ENCODE measurements at places on chromosomes 3 and 15. TPM values are rescaled to one million over a fixed set of nuclear protein-coding genes. Genes with fewer than 3 reads are reported as not detected.

Gene CKMT1A
- not detected for total RNA-seq

Gene FANCD2OS
- not detected for total RNA-seq

Gene DNAJB11
- total RNA-seq, result 76.6 TPM

Gene CMTM8
- total RNA-seq, result 1.5 TPM

Gene PP2D1
- total RNA-seq, result not detected

Gene FEZF2
- not detected for total RNA-seq

Gene AADACL2
- not detected for total RNA-seq

Gene CYP8B1
- not detected for total RNA-seq

Gene RBP2
- not detected for total RNA-seq

Gene CDHR4
- total RNA-seq, result not detected

Gene VIPR1
- total RNA-seq, result 0.32 TPM

Gene LRTM1
- not detected for total RNA-seq

Gene C3orf85
- total RNA-seq, result not detected

Gene PPP1R14D
- not detected for total RNA-seq

Gene ROPN1
- total RNA-seq, result not detected

Gene LRRC58
- 22.9 TPM for total RNA-seq

Measured in epithelial cell of umbilical artery (primary cell).